ENCODE measurements at places on chromosomes 1 and 21.

DNA sequence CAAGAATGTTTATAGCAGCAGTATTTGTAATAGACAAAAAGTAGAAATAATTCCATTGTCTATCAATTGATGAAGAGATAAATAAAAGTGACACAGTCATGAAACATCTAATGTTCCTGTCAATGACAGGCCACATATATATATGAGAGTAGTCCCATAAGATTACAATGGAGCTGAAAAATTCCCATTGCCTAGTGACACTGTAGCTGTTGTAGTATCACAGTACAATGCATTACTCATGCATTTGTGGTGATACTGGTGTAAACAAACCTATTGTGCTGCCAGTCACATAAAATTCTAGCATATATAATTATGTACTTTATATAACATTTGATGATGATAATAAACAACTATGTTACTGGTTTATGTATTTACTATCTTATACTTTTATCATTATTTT is 141.9 kb upstream of the LYPLAL1 start:
- no peak for DNase-seq

GRCh38 chr1:107263291-107263915 is 122.6 kb downstream of the NTNG1 start:
- DNase-seq = no peak

GRCh38 chr1:34511802-34512201 is 243.0 kb upstream of the GJB5 start:
- DNase-seq = no peak

- no peak for DNase-seq
These were observed 34.0 kb downstream of the TMEM53 start for GRCh38 chr1:44640200-44640853.

- no peak for DNase-seq
These were observed 157.3 kb downstream of the ETS2 start for GRCh38 chr21:38963006-38963405.

DNA sequence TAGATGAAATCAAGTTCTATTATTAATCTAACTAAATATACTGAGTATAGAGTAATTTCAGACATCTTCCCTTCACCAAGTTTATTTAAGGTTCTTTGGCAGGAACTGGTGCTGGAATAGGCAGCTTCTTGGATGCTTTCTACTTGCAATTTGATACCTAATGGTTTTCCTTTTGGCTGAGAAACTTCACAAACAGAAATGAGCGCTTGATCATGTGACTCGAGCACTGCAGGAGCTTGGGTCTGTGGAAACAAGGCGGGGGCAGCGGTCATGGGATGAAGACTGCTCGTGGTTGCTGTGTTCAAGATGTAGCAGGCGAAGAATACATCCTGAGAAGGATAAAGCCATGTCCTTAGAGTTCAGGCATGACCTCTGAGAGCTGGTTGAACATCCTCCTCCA is 136.8 kb downstream of the PTPRC start:
- no peak for DNase-seq

DNA sequence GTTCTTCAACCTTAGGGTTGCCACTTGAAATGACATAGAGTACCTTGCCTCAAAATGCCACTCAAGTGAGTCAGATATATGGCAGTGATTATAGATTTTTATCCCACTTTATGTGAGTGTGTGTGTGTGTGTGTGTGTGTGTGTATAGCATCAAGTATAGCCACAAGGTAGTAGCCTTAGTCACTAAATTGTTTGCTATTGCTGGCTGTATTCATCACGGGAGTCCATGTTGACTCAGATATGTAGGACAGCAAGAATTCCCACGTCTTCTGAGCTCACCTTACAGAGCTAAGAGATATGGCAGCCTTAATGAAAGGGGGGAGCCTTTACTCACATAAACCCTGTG is 9.3 kb downstream of the ETS2 start:
- DNase-seq = no peak

DNA sequence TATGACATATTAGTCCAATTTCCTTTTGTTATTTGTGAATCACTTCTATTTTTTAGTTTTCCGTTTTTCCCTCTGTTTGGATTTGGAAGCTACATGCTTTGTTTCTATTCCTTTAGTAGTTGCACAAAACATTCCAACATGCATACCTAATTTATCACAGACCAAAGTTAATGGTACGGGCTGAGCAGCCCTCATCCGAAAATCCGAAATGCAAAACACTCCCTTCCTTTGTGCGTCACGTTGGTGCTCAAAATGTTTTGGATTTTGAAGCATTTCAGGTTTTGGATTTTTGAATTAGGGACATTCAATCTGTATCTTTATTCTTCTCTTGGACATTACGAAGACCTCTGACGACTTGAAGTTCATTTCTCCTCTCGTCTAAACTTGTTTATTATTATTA is 124.8 kb downstream of the PCNX2 start:
- DNase-seq = no peak

DNA sequence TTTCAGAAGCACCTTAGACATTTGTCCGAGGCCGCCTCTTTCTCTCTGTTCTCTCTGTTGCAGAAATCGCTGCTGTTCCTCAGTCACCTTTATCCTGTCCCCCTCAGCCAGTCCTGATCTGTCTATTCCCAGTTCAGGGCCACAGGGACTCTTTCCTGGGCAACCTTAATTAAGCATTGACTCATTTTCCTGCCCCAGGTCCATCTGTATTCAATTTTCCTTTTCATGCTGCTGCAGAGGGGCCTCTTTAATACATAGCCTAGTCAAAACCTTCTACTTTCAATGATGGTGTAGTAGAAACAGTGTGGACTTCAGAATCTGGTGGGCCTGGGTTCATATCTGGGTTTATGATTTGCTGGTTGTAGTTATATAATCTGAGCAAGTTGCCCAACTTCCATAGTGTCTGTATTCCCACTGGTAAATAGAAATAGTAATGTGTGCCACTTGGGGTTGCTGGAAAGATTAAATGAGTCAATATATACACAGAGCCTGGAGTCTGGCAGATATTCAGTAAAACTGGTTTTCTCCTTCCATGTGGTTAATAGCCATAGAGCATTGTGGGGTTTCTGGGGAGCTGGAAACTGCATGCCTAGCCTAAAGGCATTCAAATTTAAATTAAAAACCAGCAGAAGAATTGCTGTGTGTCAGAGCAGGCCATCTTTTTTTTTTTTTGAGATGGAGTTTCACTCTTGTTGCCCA is 4.5 kb downstream of the TRAF5 start:
- no peak for DNase-seq

- DNase-seq = no peak
These were observed 44.1 kb downstream of the SLC5A9 start for GRCh38 chr1:48266576-48266975.

DNA sequence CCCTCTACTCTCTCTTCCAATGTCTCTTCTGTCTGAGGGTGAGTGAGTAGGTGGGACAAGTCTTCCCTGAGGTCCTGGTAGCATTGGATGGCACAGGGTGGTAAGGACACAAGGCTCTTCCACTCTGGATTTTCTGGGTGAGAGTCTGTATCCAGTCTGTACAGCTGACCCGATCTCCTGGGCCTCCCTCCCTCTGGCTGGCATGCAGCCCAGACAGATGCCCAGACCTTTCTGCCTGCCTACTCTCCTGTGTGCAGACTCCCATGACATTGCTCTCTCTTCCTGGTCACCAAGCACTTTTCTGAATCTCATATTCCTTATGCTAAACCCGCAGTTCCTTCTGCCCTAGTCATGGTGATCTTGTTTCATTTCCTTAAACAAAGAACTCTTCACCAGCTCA is 100.3 kb downstream of the GRIK3 start:
- DNase-seq = no peak

GRCh38 chr1:196960854-196961253 is 16.5 kb upstream of the CFHR5 start:
- DNase-seq = no peak

DNA sequence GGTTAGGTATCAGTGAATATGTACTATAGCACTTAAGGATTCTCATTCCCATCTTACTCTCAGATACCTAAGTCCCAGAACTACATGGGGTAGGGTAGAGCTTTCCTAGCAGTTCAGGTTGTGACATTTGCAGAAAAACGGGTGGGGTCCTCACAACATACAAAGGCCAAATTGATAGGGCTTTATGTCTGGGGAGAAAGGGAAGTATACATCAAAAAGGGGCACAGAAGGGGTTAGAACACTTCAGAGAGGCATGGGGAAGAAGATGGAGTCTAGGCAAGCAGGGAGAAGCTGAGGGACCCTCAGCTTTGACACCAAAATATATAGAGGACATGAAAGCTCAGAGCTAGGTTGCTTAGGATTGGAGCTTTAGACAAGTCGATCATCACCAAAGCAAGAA is 3.6 kb downstream of the UROD start:
- DNase-seq = no peak

- no peak for DNase-seq
These were observed 5.6 kb upstream of the BSDC1 start for GRCh38 chr1:32399843-32400242.

- no peak for DNase-seq
These were observed 63.6 kb downstream of the KAZN start for GRCh38 chr1:14662116-14662515.

- DNase-seq = no peak
These were observed 8.5 kb downstream of the ELOA start for GRCh38 chr1:23751815-23752200.

DNA sequence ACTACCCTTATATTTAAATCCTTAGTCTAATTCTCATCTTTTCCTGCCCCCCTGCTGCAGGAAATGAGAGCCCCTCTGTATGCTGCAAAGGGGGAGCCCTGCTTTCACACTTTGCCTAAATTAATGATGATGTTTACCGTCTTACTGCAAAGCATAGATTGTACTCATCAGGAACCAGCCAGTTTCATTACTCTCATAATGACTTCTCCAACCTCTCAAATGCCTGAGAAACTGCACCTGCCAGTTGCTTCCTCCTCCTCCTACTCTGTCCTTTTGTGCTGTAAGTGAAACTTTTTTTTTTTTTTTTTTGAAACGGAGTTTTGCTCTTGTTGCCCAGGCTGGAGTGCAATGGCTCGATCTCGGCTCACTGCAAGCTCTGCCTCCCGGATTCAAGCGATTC is 101.7 kb downstream of the ADSS2 start:
- DNase-seq = no peak

- DNase-seq = no peak
These were observed 1.0 kb downstream of the IQGAP3 start for GRCh38 chr1:156571261-156571852.

- DNase-seq = no peak
These were observed 513.0 kb downstream of the PTPRU start for GRCh38 chr1:29749024-29749945.

GRCh38 chr1:206970446-206970845 is at the start of gene FCAMR:
Gene FCAMR, minus strand, starts transcription at chr1:206970460. Its CDS starts 335 bp downstream, at chr1:206970125.
- no peak for DNase-seq

DNA sequence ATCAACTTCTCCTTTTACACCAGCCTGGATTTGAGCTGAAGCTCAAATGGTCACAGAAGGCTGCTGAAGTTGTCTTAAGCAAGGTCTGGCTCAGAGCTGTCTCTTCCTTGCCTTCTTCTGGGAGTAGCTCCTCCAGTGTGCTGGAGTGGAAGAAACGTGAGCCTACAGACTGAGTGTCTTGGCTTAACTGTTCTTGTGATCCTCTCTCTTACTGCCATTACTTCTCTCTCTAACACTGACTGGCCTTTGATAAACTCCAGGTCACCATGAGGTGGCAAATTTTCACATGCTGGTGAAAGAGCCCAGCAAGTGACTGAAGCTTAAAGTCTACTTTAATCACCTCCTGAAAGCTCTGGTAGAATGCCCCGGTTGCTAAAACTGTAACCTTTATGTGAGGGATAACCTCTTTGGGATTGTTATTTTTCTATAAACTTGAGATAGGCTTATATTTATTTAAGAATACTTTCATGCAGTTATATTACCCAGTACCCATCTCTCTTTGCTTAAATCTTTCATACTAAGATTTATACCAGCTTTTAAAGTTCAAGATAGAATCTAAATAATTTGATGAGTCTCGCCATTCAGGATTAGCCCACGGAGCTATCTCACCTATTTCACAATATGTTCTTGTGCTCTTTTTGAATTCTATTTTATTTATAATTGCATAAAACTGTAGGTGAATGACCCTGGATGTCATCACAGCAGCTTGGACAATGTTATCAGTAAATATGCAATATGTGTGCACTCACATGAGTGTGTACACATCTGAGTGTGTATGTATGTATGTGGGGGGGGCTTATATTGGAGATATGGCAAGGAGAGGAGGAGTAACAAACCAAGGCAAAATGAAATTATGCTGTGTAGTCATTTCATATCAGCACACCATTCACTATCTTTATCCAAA is 924.0 kb downstream of the LTN1 start:
- no peak for DNase-seq

DNA sequence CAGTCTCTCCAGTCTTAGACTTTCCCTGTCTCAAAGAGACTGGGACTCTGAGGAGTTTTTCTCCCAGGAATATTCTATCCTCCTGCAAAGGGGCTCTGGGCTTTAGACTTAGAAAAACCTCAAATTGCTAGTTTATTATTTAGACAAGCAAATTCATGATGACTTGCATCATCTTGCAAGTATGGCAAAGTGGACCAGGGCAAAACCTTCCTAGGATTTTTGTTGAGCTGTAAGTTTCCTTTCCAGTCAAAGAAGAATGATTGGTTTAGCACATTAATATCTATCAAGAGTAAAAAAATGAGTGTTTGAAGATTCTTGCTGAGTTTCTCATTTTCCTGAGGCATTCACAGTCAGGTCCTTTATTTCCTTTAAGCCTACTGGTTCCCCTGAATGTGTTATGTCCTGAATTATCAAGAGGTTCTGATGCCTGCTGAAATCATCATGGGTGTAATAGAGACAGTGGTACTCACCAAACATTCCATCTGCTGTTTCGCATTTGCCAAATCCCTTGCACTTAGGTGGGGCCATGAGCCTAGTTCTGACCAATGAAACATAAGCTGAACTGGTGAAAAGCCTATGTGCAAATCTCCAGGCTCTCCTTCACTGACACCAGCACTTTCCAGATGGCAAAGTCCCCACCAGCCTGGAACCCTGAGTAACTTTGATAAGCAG is 25.2 kb upstream of the SPAG17 start:
- DNase-seq = no peak

DNA sequence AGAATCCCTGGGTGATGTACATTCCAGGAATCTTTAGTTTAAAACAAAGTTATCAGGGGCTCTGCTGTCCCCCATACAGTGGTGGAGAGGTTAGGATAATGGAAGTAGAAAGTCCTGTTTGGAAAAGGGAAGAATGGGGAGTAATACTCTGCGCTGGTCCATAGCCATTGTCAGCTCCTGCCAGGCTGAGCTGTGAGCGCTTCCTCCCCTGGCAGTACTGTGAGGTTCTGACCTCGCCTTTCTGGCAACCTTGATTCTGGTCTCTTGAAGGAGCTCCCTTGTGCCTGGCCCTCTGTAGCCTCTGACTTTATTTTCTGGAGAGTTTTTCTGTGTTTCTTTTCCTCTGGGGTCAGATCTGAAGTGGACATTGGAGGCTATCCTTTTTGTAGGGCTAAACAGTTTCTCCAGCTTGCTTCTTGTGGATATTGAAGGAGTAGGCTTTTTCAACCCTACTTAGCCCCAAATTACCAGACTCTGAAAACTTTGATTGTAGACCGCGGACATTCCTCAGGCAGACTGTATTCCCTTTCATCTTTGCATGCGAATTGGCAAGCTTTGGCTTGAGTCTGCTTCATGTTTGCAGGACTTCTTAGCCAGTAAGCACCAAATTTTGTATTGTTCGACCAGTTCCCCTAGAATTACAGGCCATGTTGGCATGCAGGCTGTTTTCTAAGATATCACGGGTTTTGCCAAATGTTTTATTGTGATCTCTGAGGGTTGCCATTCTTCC is 13.8 kb downstream of the UBE4B start:
- DNase-seq = no peak
